ENCODE measurements at places on chromosomes 4 and X.

- DNase-seq = no peak
Observed at GRCh38 chr4:113505044-113505443, 256.5 kb downstream of the CAMK2D start.

GRCh38 chrX:31981546-31982062 lies 909.8 kb upstream of the FTHL17 start:
- DNase-seq = no peak

DNA sequence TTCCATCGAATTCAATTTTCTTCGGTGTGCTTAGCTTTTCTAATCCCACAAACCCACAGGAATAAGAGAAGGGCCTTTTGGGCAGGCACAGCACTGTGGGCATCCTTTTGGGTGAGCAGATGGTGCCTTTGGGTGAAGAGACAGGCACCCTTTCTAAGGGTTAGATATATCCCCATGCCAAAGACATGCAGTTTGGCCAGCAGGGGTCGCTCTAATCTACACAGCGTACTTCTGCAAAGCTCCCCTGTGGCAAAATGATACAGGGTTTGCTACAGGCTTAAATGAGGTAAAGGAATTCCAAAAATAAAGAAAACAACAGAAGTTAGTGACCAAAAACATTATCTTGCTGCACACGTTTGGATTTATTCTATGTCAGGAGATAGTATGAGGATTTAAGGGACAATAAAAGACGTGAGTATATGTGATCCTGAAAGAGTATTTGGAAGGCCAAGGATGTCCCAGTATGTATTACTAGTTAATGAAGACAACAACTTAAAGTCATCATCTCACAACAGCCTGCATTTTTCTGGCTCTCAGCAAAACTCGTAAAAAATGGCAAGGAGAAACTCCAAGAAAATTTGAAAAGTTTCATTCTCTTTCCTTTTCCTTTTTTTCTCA lies 49.5 kb downstream of the PHEX start:
- DNase-seq = peak; percentile 1

- no peak for DNase-seq
Observed at GRCh38 chrX:30533266-30533665, 44.3 kb downstream of the TASL start.

DNA sequence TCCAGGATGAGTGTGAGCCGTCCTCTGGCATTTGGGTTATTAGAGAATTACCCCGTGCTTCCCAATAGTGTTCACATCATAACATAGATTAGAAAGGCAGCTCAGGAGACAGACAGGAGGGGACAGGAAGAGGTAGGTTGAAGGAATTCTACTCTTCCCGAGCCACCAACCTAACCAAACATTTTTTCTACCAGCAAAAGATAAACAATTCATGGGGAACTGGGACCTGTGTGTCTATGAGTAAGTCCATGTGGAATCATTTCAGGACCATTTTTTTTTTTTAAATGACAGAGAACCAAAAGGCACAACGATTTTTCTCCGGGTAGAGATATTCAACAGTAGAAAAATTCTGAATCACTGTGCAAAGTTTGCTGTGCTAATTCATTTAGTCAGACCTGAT lies 174.2 kb upstream of the ETNPPL start:
- no peak for DNase-seq

- no peak for DNase-seq
Observed at GRCh38 chrX:106178826-106179225, 10.7 kb downstream of the PWWP3B start.

GRCh38 chr4:26074712-26075430 lies 160.9 kb downstream of the SMIM20 start:
- DNase-seq = no peak

- DNase-seq = no peak
Observed at GRCh38 chr4:46804781-46805413, 104.1 kb downstream of the COX7B2 start.

DNA sequence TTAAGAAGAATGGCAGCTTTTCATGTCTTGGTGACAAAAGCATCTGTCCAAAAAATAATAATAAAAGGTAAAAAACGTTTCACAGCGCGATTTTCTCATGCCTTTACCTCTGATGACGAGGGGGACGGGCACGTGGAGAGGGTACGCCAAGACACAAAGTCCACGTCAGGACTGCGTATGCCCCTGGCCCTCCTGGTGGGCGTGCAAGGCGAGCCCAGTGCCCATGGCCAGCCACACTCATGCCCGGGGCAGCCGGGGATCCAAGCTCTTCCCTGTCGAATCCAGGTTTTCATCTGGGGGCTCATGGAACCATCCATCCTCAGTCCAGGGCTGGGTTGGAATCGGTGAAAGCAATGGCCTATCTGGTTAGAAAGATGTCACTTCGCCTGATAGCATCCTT lies 176.6 kb downstream of the AFAP1 start:
- DNase-seq = no peak

- DNase-seq = no peak
Observed at GRCh38 chr4:80183250-80184052, 13.9 kb upstream of the PRDM8 start.

- no peak for DNase-seq
Observed at GRCh38 chr4:69589884-69590283, 49.6 kb downstream of the UGT2A2 start.

DNA sequence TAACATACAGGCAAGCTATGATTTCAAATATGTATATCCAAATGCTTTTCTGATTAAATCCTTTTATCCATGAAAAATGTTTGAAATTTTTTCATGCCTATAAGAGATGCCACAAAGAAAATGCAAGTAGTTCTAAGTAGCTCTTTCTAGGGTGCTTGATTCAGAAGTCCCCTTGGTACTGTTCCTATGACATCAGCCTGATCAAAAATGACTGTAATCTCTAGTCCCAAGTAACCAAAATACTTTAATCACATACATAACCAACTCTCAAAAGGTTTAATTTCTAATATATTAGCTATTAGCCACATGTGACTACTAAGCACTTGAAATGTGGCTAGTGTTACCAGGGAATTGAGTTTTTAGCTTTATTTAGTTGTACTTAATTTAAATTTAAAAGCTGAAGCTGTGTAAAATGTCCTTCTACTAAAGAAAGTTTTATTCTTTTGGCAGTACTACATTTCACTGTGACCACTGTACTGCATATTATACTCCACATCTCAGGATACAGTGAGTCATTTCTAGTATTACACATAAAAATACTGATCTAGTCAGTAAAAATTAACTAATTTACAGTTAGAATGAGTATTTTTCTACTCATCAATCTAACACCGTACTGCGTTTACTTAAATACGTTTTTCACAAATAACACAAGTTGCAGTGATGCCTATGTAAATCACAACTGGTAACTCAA lies 33.9 kb downstream of the FBXW7 start:
- no peak for DNase-seq

DNA sequence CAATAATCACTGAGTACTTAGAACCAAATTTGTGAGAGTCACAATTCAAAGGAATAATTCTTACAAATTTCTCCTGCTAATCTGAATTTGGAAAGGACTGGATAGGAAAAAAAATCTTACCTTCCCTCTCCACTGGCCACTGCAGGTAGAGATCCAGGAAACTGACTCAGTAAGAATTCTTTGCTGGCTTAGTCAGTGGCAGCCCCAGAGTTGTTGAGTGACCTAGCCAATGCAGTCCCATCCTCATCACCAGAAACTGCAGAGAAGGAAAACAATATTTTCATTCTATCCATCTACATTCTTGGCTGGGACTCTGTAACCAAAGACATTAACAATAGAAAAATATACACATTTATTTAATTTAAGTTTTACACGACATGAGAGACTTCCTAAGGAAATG lies 572.0 kb downstream of the ADGRL3 start:
- no peak for DNase-seq

- DNase-seq = no peak
Observed at GRCh38 chrX:109312757-109313156, 169.1 kb downstream of the GUCY2F start.

GRCh38 chrX:16718824-16719333 lies 533 bp upstream of the SYAP1 start:
- DNase-seq = peak; percentile 2

GRCh38 chrX:108036298-108036973 lies 8.4 kb upstream of the VSIG1 start:
- peak; percentile 51 for DNase-seq

DNA sequence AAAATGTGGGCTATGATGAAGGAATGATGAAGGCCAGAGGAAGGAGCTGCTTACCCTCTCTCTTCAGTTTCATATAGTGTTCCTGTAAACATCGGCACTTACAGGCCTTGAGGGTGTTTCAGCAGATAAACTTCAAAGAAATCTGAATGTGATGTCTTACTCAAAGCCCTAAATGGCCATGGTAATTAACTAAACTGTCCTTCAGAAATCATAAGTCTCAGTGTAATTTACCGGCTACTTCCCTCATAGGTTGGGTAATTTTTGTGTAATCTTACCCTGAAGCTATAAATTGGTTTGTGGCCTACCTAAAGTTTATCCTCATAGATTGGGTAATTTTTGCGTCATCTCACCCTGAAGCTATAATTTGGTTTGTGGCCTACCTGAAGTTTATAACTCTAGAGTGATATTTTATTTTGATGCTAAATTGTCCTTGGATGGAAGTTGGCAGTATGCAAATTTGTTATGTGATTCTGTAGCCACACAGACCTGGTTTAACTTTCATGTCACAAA lies 2700.3 kb downstream of the ARAP2 start:
- no peak for DNase-seq

GRCh38 chrX:106007815-106008214 lies 30.7 kb downstream of the SERPINA7 start:
- DNase-seq = no peak

GRCh38 chr4:116724249-116724648 lies 361.1 kb downstream of the TRAM1L1 start:
- no peak for DNase-seq

DNA sequence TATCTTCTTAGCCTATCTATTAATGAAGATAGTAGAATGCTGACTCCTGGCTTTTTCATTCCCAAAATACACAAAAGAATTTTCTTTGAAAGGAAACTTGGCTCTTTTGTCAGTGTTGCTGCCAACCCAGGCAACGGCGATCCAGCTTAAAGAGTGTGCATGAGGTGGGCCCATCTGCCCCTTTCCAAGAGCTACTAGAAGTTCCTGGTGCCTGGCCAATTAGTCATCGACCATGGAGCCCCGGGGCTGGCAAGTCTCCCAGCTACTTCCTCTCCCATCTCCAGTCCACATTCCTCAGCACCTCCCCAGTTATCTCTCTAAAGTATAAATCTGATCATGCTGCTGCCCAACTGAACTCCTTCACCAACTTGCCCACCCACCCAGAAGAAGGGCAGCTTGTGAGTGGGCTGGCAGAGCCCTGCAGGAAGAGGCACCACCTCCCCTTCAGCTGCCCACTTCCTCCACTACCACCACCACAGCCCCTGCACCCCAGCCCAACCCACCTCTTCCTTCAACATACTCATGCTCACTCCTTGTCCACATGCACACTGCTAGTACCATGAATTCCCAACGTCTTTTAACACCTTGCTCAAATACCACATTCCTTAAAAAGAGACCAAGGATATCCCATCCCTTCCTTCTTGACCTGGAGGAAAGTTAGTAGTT lies 158.2 kb upstream of the MAP3K15 start:
- DNase-seq = peak; percentile 85

DNA sequence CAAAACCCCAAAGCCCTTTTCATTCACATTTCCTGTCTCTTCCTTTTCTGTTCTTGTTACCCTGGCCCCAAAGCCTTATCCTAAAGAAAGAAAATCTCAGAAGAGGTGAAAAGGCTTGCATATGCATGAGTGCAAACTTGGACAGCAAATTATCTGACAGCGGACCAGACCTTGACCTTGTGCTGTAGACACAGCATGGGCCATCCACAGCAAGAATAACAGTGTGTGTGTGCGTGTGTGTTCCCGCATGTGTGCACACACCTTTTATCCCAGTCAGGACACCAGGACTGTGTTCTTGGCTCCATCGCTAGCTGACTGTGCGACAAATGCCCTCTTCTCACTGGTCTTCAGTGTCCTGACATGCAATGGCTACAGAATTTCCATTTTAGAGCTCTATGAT lies 35.3 kb downstream of the ZBTB49 start:
- DNase-seq = no peak

DNA sequence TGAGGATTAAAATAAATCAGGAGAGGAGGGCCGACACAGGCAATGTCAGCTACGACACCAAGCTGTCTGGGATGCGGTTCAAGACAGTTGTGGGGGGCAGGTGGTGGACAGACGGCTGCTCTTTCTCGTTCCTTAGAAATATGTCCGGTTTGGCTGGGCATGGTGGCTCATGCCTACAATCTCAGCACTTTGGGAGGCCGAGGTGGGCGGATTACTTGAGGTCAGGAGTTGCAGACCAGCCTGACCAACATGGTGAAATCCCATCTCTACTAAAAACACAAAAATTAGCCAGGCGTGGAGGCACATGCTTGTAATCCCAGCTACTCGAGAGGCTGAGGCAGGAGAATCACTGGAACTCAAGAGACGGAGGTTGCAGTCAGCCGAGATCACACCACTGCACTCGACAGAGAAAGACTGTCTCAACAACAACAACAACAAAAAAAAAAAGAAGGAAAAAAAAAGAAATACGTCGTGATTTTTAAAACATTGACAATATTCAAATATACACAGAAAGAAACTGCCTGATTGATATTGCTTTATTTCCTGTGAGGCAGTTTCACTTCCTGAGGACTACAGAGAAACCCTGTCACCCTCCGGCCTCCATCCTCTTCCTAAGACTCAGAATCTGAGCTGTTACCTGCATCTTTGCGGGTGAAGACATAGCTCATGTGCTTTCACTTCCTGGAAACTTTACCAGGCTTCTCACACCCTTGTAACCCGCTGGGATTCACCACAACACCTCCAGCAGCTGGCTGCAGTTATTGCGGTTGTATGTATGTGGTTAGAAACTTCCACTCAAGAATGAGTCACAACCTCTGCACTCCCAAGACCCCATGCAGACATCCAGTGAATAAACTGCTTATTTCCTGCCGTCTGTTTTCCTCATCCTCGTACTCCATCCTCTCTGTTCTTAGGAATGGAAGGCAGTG lies 63.8 kb upstream of the STS start:
- DNase-seq = peak; percentile 59

DNA sequence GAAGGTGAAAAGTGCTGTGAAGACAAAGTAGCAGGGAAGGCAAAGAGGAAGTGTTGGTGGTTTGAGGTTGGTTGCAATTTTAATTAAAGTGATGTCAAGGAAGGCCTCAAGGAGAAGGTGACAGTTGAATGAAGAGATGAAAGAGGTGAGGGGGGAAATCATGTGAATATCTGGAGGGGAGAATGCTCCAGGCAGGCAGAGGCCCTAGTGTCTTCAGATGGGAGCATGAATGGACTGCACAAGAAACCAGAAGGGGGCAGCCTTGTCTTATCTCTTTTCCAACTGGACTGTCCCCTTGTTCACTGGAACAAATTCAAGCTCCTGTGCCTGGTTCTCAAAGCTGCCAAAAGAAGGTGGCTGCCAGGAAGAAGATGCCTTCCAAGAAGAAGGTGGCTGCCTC lies 68.4 kb downstream of the MAOB start:
- DNase-seq = no peak

GRCh38 chr4:78764498-78764961 lies 11.6 kb upstream of the BMP2K start:
- DNase-seq = no peak

- DNase-seq = no peak
Observed at GRCh38 chr4:31592293-31592692, 872.1 kb downstream of the PCDH7 start.

GRCh38 chr4:115228851-115229250 lies 115.4 kb upstream of the NDST4 start:
- DNase-seq = no peak
